ENCODE measurements at places on chromosomes 3 and 15.

- DNase-seq = no peak
Observed at GRCh38 chr15:60384526-60385126, 13.2 kb downstream of the ANXA2 start.

DNA sequence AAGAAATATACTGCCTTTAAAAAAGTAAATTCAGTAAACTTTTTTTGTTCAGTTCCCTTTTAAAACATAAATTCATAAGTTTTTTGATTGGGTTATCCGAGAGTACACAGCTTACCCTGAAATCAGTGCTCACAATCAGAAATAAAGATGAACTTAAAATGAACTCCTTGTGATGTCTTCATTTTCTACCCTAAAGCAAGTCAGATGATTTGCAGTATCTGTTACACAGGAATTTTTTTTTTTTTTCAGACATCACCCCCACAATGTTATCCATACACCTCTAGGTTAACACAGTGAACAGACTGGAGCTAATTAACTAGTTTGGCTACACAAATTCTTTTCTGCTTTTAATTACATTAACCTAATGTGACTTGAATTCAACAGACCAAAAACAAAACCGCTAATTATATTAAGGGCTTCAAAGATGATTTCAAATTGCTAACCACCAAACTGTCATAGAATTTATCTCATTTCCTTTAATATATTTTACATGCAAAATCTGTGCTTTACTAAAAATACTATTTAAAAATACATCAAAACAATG is 1042.0 kb downstream of the ROBO1 start:
- no peak for DNase-seq

- DNase-seq = no peak
Observed at GRCh38 chr15:93302080-93302765, 213.2 kb upstream of the RGMA start.

GRCh38 chr3:46112296-46112695 is 85.0 kb upstream of the XCR1 start:
- no peak for DNase-seq

GRCh38 chr3:50242851-50243542 is 7.0 kb downstream of the GNAI2 start:
- DNase-seq = peak; percentile 90

GRCh38 chr3:35262406-35262805 is 376.9 kb upstream of the ARPP21 start:
- no peak for DNase-seq

- no peak for DNase-seq
Observed at GRCh38 chr3:126372413-126373145, 15.4 kb upstream of the KLF15 start.

- no peak for DNase-seq
Observed at GRCh38 chr15:57506422-57506821, 85.3 kb upstream of the MYZAP start.

- no peak for DNase-seq
Observed at GRCh38 chr3:64668582-64669510, 19.0 kb downstream of the ADAMTS9 start.

DNA sequence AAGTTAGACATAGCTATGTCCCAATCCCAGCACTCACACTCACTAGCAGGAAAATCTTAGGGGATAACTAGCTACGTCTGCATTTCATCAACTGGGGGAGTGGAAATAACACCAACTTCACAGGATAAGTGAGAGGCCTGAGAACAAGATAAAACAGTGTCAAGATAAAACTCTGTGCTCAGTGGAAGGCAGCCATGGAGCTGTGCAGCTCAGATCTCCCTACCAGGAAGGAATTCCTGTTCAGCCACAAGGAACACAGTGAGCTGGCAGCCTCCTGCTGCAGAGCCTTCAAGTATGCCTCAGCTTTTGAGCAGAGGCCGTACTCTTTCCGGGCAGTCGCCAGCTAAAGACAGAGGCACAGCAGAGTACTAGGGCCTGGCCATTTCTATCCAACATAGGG is 115.8 kb upstream of the TOPAZ1 start:
- DNase-seq = no peak

DNA sequence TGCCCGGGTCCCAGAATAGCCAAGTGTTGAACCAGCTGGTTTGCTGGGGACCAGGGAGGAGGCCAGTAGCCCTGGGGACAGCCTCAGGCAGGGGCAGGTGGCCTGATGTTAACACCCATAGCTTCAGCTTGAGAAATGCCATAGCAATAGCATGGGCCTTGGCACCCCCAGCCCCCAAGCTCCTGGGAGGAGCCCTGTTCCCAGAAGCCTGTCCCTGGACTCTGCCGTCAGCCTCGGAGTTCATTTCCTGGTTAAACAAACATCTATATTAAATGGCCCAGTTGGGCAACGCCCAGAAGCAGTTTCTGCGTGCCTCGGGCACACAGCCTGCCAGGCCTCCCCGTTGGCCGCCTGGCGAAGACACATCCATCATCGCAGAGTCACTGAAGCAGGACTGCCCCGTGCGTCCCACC is 58.2 kb downstream of the FGD5 start:
- DNase-seq = peak; percentile 67

- no peak for DNase-seq
Observed at GRCh38 chr3:13424141-13424844, 4.2 kb upstream of the NUP210 start.

DNA sequence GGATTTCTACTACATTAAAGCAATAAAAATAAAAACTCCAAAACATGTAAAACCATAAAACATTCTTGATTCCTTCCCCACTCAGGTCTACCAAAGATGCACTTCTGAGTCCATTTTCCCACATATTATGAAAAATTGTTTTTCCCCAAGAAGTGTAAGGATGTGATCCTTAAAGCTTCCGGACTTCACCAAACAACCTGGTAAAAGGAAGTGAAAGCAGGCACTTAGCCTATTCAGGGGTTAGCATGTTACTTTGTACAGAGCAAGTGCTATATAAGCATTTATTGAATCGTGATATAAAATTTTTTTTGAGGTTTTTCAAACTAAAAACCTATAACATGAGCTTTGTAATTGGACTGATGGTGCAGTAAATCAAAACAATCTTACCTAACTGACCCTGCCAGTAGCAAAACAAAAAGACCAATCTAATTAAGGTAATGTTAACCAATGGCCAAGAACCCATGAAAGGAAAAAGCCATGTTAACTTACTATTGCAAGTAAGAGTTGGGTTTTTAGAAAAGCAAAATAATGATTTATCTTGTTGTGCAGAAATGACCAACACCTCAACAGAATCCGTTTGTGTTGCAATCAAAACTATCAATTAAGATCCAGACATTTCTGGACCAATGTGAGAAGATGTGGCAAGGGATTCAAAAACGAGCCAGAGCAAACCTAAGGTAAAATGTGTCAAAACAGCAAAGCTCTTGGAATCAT is 1.8 kb downstream of the SETD2 start:
- DNase-seq = no peak

- DNase-seq = no peak
Observed at GRCh38 chr3:119731560-119732343, 28.9 kb downstream of the CFAP91 start.

GRCh38 chr3:39513791-39514369 is 46.4 kb downstream of the MOBP start:
- no peak for DNase-seq

DNA sequence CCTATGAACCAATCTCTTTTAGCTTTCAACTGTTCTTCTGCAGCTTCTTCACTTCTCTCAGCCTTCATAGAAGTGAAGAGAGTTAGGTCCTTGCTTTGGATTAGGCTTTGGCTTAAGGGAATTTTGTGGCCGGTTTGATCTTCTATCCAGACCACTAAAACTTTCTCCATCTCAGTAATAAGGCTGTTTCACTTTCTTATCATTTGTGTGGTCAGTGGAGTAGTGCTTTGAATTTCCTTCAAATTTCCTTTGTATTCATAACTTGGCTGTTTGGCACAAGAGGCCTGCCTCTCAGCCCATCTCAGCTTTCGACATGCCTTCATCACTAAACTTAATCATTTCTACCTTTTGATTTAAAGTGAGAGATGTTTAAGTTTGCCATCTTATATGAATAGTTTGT is 21.7 kb downstream of the DZIP1L start:
- no peak for DNase-seq

DNA sequence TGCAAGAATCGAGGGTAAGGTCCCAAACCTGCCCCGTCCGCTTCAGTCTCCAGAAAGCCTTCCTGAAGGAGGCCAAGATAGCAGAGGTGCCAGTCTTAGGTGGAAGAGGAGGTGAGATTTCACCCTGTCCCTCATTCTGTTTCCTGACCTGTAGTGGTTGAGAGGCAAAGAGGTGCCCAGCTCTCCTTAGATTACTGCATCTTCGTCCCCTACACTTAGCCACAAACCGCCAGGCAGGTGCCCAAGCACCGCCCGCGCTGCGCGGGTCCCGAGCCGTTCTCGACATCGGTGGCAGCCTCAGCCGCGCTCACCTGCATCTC is 23.8 kb upstream of the POLG start:
- no peak for DNase-seq

DNA sequence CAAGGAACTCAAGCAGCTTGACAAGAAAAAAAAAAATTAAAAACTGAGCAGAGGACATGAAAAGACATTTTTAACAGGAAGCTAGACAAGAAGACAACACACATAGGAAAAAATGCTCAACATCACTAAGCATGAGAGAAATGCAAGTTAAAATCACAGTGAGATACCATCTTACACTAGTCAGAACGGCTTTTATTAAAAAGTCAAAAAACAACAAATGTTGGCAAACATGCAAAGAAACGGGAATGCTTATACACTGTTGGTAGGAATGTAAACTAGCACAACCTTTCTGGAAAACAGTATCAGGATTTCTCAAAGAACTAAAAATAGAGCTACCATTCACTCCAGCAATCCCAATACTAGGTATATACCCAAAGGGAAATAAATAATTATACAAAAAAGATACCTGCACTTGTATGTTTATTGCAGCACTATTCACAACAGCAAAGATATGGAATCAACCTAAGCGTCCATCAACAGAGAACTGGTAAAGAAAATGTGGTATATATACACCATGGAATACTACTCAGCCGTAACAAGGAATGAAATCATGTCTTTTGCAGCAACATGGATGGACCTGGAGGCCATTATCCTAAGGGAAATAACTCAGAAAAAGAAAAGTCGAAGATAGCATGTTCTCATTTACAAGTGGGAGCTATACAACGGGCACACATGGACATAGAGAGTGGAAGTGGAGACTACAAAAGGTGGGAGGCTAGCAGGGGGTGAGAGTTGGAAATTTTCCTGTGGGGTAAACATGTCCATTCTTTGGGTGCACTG is 5.2 kb downstream of the GOLIM4 start:
- no peak for DNase-seq

DNA sequence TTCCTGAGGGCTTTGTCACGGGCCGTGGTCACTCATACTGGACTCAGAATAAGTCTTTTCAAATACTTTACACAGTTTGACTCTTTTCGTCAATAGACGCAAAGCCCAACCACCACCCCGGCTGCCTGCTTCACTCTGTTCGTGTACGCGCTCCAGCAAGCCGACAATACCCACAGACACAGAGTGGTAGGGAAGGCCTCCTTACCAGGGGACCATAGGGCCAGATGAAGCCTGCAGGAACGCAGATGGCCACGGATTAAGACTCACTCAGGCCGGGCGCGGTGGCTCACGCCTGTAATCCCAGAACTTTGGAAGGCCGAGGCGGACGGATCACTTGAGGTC is 29.7 kb downstream of the EFCAB12 start:
- no peak for DNase-seq

- no peak for DNase-seq
Observed at GRCh38 chr15:51186181-51186705, 91.5 kb upstream of the TNFAIP8L3 start.

- DNase-seq = no peak
Observed at GRCh38 chr15:25582886-25583285, 144.1 kb upstream of the UBE3A start.

DNA sequence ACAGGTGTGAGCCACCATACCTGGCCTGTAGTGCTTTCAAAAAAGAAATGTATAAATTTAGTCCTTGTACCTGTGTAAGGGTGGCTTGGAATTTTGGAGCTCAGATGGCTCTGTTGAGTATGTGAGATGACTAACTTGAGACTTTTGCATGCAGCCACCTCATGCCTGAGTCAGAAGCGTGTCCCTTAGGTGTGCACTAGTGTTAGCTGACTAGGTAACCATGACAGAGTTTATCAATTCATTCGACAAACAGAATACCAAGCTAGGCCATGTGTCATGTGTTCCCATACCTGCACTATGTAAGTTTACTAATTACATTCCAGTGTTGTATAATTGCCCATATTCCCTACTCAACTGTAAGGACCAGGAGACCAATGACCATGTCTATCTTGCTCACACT is 4.0 kb upstream of the ZNF639 start:
- no peak for DNase-seq

DNA sequence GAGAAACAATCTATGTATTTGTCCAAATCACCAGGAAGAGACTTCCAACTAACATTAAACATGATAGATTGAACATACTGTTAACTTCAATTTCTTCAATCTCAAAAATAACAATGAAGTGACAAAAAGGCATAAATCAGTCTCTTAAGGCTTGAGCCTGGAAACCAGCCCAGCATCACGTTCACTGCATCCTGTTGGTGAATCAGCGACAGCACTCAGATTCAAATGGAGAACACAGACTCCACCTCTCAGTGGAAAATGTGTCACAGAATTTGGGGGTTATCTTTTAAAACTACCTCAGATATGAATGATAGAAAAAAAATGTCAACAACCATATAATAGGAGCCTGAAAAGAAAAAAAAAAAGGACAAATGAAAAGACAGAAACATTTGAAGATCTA is 212.0 kb downstream of the MINAR1 start:
- DNase-seq = no peak

DNA sequence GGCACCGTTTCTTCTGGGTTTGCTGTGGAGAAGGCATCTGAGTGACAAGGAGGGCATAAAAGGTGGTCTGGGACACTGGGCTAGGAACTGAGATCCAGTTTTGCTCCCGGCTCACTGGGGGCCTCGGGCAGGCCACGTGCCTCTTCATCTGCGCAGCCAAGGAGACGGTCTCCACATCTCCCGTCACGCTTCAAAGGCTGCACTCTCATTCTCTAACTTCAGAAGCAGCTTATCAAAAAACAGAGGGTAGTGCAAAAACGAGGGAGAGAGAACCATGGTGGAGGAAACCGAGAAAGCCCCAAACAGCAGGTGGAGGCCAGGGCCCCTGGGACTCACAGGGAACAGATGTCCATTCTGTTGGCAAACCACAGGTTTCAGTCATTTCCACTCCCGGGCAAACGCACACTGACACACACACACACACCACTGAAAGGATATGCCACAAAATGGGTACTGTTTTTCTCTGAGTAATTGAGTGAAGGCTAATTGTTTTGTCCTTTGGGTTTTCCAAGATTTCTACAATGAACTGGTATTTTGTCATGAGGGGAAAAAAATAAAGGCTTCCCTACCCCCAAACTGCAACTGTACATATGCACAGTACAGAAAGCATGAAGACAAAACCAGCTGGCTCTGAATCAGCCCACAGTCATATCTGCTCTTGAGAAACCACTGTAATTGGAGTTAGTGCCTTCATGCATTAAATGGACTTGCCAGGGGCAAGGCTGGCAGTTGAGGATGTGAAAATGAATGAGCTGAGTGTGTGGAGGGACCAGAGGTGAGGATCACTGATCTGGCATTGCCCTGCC is 71.9 kb downstream of the MGLL start:
- DNase-seq = no peak

- DNase-seq = no peak
Observed at GRCh38 chr15:101390462-101390861, 95.4 kb upstream of the SNRPA1 start.

All from lower lobe of right lung (tissue), 2 donors.